ENCODE measurements at places on chromosomes 12 and 14.
A peak's percentile ranks its signal among the peaks of the same experiment; 100 is the strongest.

- no peak for DNase-seq
Observed at GRCh38 chr12:85733221-85733840, 102.9 kb downstream of the RASSF9 start.

GRCh38 chr12:57771236-57771872 lies 551 bp downstream of the METTL1 start:
- peak; percentile 92 for DNase-seq

- no peak for DNase-seq
Observed at GRCh38 chr14:89500303-89500702, 83.3 kb upstream of the FOXN3 start.

DNA sequence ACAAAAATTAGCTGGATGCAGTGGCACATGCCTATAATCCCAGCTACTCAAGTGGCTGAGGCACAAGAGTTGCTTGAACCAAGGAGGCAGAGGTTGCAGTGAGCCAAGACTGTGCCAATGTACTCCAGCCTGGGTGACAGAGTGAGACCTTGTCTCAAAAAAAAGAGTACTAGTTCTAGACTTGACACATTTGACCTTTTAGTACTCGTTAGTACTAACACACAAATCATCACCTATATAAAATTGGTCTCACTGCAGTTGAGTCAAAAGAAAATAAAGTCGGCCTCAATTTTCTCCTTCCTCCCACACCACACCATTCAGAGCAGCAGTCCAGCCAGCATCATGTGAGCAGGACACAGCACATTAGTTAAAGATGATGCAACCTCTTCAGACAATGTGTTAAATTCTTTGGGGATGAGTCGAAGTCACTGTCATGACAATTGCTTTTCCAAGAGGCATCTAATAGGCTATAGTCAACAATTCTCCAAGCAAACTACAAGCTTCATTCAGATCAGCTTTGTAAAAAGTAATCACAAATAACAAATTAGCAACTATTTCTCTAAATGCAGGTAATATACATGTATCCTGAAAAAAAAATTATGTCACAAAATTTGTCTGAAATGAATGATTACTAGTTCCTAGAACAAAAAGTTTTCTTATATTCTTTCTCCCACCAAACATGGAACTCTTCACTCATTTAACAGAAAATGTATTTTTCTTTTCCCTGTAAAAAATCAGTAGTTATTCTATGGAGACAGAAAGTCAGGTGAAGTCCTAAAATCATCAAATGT lies 55.6 kb downstream of the CLIP1 start:
- DNase-seq: peak; percentile 24

GRCh38 chr12:92183575-92183974 lies 37.9 kb upstream of the BTG1 start:
- DNase-seq: no peak

DNA sequence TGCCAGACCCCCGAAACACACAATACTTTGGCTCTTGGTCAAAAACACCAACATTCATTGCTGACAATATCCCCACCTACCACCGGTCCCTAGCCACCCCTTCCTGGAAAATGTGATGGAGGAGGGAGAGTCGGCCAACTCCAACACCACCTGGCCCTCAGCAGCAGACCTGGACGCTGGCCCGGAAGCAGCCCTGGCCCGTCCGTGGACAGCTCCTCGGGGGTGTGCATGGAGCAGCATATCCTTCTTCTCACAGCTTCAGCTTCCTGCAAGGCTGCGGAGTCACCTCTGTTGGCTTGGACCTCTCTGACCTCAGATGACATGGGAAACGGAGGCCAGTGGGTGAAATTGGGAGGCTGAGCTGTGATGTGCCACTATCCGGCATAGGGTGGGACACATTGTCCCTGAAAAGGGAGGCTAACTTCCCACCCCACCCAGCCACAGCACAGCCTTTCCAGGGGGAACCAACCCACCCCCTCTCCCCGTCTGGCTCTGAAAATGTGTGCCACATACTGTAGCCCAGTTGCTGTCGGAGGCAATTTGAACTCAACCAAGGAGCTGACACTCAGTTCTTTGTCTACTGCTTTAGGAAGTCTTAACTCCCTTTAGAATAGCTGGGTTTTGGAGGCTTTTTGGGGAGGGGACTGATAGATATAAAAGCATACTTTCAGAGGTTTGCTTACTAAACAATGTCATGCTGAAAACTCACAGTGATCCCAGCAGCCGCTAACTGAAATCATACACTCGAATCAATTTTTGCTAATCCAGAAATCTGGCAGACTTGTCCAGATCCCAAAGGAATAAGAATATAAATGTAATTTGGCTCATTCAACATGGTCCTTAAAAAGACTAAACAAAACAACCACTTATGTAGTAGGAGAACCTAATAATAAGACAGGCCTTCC lies 43.1 kb upstream of the LTA4H start:
- no peak for DNase-seq

- DNase-seq: no peak
Observed at GRCh38 chr12:75236206-75236605, 26.6 kb upstream of the KCNC2 start.

Measured in activated T-cell treated with anti-CD3 and anti-CD28 coated beads, Interleukin-2, amount 50 U/mL, for 72 hours (primary cell).